ENCODE measurements at places on chromosomes 11 and 22. TPM values are rescaled to one million over a fixed set of nuclear protein-coding genes. Genes with fewer than 3 reads are reported as not detected.
A peak's percentile ranks its signal among the peaks of the same experiment; 100 is the strongest.

GRCh38 chr11:82315093-82315492 is 418.6 kb downstream of the FAM181B start:
- no peak overlapping the region for H3K4me3 ChIP-seq
- no peak overlapping the region for H3K27ac ChIP-seq
- H3K4me1 ChIP-seq: no peaks in the 10 kb centered on the region

DNA sequence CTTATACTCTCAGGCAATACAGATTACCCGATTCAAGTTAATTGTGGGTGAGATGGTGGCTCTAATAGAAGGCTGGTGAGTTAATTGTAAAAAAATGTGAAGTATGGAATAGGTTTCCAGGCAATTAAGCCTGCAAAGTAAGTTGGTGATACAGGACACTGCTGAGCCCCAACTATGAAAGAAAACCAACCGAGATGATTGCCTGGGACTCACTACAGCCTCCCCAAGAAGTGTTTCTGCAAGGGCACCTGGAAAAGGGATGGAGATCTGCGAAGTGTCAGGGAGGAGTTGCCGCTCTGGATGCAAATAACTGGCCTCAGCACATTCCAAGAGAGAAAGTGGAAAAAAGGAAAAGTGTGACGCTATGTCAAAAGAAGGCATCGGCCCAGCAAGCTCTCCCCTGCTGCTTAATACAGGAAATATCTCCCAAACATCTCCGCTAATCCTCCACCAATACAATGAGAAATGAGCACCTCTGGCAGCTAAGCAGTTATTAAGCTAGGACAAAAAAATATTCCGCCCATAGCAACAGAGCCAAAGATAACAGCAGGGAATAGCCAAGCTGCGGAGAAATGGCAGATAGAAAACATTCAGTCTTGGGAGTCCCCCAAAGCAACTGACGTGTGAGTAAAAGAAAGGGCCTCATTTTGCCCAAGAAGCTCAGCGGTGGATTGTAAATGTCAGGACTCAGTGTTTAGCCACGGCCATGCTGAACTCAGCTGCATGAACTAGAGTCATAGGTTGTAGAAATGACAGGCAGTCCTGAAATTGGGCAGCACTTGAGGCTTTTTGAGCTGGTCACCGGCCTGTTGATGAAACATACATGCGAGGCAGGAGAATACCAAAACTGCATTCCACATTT is 133.7 kb downstream of the SNX19 start:
- H3K36me3 ChIP-seq: no peaks in the 10 kb centered on the region
- no peak for DNase-seq
- H3K4me3 ChIP-seq: no peak overlapping the region
- peak overlapping the region; percentile 7 for H3K27ac ChIP-seq

- H3K27me3 ChIP-seq: no peaks in the 10 kb centered on the region
- peak overlapping the region; percentile 76 for H3K27ac ChIP-seq
- no peaks in the 10 kb centered on the region for H3K36me3 ChIP-seq
These were observed 3.3 kb upstream of the JAML start for GRCh38 chr11:118227865-118228785.

DNA sequence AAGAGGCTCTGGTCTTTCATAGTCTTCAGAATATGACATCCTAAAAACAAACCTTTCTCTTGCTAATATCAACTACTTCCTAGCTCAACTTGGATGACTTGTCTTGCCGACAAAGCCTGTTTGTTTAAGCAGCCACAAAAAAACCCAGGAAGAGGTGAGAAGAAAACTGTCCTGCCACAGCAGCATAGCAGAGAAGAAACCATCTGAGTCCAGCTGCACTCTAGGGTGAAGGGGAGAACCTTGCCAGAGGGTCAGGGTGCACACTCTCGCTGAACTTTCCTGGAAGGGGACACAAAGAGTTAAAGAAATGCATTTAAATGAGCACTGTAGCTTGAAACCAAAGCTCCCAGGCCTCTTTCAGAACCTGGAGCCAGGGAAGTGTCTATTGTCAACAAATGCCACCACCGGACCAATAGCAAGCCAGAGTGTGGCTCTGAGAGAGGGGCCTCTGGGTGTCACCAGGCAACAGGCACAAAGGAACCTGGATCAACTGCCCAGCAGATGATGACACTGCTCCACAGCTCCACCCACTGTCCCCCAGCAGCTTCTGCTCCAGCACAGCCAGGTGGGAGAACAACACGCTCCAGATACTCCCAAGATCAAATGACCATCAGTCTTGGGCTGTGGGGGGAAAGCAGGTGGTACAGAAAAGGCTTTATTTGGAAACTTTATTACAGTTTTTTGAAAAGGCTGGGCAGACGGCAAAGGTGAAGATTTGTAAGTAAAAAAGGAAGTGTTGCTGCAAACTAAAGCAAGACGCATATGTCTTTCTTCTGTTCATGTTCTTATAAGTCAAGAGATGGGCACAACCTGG is 105.7 kb downstream of the RASSF10 start:
- peak; percentile 40 for DNase-seq
- no peak overlapping the region for H3K4me3 ChIP-seq
- H3K4me1 ChIP-seq: no peaks in the 10 kb centered on the region
- H3K36me3 ChIP-seq: no peaks in the 10 kb centered on the region

GRCh38 chr11:132028380-132029240 is 658.2 kb downstream of the NTM start:
- H3K36me3 ChIP-seq: no peaks in the 10 kb centered on the region
- no peak overlapping the region for H3K27ac ChIP-seq
- no peaks in the 10 kb centered on the region for H3K4me1 ChIP-seq
- no peak for DNase-seq
- no peaks in the 10 kb centered on the region for H3K27me3 ChIP-seq

GRCh38 chr11:1468002-1468401 is 18.6 kb downstream of the MOB2 start:
- peak; percentile 72 for DNase-seq
- H3K4me3 ChIP-seq: no peak overlapping the region
- H3K27ac ChIP-seq: no peak overlapping the region
- H3K4me1 ChIP-seq: no peaks in the 10 kb centered on the region

GRCh38 chr11:66529069-66529468 is 16.8 kb downstream of the ZDHHC24 start:
- H3K4me1 ChIP-seq: no peaks in the 10 kb centered on the region
- H3K27ac ChIP-seq: no peak overlapping the region
- H3K4me3 ChIP-seq: no peak overlapping the region

DNA sequence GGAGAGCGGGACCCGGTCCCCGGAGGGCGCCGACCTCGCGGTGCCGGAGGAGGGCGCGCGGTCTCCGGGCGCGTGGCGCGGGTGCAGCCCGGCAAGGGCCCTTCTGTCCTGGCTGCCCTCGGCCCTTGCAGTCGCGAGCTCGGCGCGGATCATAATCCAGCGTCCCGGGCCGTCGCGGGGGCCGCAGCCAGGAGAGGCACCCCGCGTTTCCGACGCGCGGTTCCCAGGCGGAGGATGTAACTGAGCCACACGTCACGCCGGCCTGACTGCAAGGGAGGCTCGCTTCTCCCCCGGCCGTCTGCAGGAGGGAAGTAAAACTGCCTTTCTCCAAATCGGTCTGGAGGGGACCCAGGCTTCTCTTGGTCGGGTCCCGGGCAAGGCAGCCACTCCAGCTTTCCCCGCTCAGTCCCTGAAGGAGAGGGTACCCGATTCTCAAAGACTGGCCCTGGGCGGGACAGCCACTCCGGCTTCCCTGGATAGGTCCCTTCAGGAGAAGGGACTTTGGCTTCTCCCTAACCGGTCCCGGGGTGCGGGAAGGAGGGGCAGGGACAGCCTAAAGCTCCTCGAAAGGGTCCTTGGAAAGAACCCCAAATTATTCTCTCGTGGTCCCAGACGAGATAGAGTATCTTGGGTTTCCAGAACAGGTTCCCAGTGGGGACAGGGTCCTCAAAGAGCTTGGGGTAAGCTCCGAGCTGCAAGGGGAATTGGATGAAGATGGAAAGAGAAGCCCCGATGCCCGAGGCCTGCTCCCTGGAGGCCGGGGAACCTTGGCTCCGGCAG is 836 bp downstream of the SPON1 start:
- no peaks in the 10 kb centered on the region for H3K27me3 ChIP-seq
- H3K4me1 ChIP-seq: peaks cover 24% of the 10 kb centered on the region
- no peaks in the 10 kb centered on the region for H3K36me3 ChIP-seq
- peak overlapping the region; percentile 46 for H3K4me3 ChIP-seq
- peak overlapping the region; percentile 50 for H3K27ac ChIP-seq

C11orf86 gene
- not detected for total RNA-seq

RNF26 gene
- total RNA-seq: 5.2 TPM

ALDH3B2 gene
- total RNA-seq: 0.30 TPM

APOBEC3F gene
- 4.0 TPM for total RNA-seq

All from upper lobe of left lung (tissue), 6 donors.